ENCODE measurements at places on chromosomes 16 and 17.

GRCh38 chr17:63960006-63960405 lies 12.7 kb downstream of the SCN4A start:
- DNase-seq: no peak

DNA sequence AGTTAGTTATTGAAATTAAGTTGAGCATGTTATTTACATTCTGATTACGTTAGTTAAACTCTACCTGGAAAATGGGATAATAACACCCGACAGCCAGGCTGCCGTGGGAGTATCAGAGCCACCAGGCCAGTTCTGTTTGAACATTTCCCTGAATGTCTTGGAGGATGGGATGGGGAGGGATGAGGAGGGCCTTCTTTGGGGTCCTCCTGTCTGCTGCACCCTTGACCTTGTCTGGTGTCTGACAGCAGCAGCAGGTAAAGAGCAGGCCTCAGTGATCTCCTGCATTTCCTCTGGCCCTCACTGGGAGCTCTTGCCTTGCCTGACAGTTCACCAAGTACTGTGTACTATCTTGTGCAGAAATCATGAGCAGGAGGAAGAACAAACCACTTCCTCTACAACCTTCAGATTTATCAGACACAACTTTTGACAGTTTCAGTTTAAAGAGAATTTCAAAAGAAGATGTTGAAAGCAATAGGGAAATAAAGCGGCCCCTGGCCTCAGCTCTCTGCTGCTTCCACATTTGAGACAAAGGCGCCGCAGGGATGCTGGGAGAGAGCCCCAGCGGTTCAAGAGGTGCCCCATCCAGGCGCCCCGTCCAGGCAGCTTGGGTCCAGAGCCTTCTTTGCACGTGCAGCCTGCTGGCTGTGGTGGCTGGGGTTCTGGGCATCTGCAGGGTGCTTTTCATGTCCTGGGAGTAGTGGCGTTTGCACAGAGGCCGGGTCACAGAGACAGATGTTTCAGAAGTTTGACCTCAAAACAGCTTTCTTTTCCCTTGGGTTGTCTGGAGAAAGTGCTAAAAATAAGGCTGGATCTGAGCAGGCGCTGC lies 25.3 kb downstream of the CMIP start:
- DNase-seq: no peak

DNA sequence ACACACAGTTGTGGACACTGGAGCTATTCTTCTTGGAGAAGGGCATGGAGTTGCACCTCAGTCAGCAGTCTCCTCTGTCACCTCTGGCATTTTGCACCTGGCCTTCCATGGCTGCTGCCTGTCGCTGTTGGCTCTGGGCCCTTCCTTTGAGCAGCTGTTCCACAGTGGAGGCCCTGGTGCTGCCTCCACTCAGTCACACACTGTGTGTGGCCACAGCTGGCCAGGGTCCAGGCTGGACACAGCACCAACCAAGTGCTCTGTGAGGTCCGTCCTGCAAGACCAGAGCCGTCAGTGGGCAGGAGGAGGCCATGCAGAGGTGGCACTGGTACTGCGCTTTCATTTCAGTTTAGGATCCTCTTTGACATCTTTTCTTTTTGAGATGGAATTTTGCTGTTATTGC lies 21.6 kb upstream of the MED9 start:
- DNase-seq: no peak

DNA sequence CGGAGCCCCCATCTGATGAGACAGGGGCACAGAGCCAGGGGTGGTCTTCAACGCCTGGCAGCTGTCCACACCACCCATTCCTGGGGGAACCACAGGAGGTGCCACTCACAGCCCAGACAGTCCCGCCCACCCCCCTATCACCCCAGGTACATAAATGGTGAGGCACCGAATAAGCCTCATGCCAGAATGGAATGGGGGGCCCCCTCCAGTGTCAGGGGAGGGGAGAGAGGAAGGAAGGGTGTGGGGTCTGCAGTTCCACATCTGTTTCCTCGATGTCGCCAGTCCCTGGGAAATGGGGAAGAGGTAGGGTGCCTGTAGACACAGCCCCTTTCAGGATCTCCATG lies 1.7 kb downstream of the TMC6 start:
- DNase-seq: no peak

DNA sequence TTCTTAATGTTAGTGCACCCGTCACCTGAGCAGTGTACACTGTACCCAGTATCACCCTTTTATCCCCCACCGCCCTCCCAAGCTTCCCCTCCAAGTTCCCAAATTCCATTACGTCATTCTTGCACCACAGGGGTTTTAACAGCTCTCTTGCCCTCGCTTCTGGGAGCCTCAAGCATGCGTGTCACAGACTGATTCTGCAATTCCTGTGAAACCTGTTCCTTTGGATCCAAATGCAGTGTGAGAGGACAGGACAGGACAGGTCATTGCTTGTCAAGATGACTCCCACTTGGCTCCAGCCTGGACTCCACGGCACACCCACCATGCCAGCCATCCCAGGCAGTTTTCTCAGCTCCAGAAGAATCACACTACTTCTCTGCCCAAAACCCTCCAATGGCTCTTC lies 44.1 kb downstream of the CYB5D2 start:
- DNase-seq: no peak

GRCh38 chr17:75821552-75821951 lies 22.7 kb downstream of the UNC13D start:
- DNase-seq: no peak

DNA sequence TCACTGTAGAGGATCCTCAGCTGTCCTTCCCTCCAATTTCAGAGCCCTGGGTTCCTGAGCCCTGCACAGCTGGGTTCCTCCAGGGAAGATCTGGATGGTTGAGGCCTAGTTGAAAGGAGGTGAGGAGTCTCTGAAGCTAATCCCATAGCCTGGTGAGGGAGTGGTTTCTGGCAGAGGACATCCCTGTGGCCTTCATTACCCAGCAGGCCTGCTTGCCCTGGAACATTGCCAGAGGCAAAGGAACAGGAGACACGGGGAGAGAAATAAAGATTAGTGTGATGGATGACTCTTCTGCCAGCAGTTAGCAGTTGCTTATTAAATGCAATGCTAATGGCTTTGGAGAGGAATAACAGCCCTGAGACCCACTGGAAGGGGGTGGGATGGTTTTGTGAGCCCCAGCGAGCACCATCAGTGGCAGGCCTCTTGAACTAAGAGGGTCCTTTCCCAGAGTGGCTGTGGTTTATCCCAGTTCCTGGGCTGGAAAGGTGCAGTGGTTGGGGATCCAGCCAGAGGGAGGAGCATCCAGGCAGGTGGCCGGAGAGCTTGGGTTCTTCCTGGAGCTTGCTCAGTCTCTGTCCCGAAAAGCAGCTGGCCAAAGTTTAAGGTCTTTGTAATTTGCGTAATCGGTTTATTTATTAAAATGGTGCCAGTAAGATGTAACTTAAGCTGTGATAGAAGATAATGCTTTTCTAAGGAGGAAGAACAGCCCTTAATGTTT lies 209.7 kb downstream of the CCDC182 start:
- DNase-seq: no peak

DNA sequence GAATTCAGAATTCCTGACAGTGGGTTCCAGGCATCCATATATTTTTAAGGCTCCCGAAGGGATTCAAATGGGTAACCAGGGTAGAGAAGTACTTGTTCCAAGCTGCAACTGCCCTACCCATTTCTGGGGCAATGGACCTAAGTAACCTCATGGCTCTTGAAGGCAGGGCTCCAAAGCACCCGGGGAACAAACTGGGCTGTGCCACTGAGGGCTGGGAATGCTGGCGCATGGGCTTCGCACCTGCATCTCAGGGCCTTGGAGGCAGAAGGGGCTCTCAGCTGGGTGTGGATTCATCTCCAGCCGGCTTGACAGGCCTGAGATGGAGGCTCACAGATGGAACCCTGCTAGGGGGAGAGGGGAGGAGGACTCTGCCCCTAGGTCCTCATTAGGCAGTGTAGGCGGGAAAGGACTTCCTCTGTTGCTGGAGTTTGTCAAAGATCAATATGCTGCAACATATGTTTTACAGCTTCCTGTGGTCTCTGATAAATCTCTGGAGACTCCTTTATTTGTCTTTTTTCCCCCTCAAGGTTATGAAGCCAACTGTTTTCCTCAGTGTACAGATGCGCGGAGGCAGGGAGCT lies 232.3 kb upstream of the NLRP1 start:
- DNase-seq: no peak

GRCh38 chr17:76732734-76733617 lies 4.2 kb downstream of the SRSF2 start:
- no peak for DNase-seq
